Bone marrow (tissue), 2 donors: ENCODE measurements at places on chromosomes 1 and 21.

DNA sequence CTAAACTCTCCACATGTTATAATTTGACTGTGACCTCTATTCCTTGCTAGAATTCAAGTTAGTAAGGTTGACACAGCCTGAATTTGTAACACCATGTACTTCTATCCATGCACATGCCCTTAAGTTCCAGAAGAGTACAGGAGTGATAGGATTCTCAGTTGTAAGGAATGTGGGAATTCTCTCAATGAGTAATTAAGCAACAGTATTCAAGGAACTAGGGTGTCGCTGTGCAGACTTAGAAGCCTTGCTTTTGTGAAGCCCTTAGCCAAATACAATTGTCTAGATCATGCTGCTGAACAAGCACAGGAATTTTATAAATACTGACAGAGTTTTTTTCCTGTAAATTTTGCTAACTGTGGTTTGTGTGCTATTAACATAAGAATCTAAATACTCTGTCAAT lies 276.3 kb upstream of the PTBP2 start:
- DNase-seq, result no peak

- no peak for DNase-seq
Measured at GRCh38 chr1:33137800-33138199, 44.0 kb downstream of the TRIM62 start.

DNA sequence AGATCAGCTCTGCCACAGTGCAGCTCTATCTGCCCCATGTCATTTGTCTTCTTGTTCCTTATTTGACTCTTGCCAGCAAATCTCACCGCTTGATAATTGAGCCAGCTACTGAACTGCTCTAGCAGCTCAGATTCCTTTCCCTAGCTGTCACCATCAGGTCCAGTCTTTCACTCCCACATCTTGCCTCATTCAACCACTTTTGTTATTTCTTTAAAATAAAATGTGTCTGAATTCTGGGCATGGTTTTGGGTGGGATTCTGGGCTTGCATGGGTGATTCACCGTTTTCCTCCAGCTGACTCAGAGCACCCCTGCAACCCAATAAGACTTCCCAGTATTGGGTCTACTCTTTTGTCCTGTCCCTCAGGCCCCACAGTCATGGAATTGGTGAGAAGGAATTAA lies 215.7 kb downstream of the DSCAM start:
- DNase-seq, result no peak

- DNase-seq, result peak; percentile 70
Measured at GRCh38 chr1:99969729-99970621, at the start of gene SLC35A3. Gene SLC35A3, plus strand, starts transcription at chr1:99969996. Its CDS starts 23,559 bp downstream, at chr1:99993555.

GRCh38 chr21:40490408-40490807 lies 356.6 kb downstream of the DSCAM start:
- DNase-seq, result no peak

DNA sequence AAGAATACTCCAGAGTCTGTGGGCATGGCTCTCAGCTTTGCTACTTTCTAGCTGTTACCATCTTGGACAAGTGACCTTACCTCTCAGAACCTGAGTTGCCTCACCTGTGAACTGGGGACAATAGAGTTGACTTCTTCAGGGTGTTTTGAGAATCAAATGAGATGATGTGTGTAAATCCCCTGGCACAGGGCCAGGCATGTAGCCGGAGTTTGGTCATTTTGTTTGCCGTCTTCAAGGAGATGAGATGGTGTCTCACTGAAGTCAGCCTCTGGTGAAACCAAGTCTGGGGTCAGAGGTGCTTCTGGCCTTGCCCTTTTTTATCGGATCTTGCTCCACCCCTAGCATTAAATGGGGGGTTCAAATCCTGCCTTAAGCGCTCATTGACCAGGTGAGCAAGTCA lies 149.2 kb upstream of the TMEM51 start:
- DNase-seq, result no peak

DNA sequence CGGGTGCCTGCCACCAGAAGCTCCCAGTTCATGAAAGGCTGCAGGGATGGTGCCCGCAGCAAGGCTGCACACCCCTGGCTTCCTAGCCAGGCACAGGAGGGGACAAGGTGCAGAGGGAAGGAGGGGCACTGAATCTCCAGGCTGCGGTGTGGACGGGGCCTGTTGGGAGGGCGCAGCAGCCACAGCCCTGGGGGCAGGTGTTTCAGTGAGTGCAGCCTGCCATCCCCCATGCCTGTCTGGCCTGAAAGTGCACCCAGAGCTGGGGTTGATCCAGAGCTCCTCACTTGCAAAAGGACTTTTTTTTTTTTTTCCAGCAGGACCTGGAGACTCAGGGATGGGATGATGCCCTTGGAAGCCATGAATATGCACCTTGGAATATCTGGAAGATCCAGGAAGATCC lies 153.7 kb upstream of the C1orf174 start:
- no peak for DNase-seq
